ENCODE measurements at places on chromosomes 12 and 14.

DNA sequence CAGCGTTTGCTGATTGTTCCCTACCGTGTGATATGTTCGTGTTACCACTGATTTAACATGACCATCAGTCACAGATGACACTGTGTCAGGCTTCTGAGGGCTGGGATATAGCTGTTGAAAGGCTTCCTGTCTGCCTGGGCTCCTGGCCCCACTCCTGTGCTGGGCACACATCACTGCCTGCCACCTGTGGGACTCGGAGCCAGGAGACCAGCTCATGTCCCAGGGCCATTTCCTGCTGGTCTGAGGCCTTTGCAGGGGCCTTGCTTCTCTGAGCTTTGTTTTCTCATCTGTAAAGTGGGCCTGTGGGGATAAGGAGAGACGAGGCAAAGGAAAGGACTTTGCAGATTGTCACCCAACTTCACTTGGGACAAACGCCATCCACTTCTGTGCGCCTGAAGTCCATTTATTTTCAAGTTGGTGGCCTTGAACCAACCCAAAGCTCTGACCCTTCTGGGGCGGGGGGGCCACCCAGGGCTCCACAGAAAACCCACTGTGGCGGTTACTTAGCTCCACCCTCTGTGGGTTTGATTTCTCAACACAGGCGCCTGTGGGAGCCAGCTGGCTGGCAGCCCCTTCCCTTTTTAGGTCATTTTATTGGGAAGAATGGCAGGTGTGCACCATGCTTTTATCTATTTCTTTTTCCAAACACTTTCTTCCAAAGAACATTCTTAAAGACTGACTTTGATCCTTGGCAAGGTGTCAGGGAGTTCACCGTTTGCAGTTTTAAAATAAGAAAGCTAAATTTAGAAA, 54.1 kb downstream of the BEGAIN start:
- no peak for DNase-seq

DNA sequence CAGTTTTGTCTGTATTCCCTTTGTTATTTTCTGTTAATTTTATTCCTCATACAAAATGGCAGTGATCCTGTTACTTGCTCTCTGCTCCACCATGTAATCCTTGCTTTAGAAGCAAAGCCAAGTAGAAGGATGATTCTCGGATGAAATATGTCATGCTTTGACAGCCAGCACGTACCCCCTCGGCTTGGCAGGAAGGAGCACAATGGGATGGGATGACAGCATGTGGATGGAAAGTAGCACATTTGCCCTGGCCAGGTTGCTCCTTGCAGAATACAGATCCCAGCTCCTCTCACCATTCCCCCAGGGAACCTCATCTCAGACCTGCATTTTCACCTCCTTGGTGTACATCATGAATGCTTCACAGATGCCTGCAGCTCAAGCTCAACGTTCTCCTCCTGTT, 35.1 kb upstream of the ATF1 start:
- no peak for DNase-seq

GRCh38 chr12:15584366-15585041, 204.7 kb downstream of the EPS8 start:
- DNase-seq: no peak

DNA sequence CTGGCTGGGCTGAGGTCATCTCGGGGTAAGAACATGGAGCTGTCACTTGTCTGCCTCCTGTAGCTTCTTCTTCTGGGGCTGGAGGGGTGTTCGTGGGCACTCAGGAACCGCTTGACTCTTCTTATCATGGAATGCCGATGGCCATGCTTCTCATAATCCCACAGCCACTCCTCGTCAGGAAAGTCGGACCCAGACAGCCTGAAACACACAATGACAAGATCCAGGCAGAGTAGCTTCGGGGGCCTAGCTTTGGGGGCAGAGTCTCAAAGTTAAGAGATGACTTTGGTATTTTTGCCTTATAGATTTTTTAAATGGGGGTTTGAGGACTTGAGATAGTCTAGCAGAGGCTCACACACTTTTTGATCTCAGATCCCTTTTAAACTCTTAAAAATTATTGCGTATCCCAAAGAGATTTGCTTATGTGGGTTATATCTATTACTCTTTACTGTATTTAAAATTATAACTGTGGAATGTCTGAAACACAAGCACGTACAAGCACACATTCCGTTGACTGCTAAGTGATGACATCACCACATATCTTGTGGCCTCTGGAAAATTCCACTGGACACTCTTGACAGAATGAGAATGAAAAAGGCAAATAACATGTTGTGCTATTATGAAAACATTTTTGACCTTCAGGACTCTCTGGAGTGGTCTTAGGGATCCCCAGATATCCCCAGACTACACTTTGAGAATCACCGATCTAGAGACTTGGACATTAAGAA, 43.3 kb downstream of the BEST3 start:
- DNase-seq: no peak

DNA sequence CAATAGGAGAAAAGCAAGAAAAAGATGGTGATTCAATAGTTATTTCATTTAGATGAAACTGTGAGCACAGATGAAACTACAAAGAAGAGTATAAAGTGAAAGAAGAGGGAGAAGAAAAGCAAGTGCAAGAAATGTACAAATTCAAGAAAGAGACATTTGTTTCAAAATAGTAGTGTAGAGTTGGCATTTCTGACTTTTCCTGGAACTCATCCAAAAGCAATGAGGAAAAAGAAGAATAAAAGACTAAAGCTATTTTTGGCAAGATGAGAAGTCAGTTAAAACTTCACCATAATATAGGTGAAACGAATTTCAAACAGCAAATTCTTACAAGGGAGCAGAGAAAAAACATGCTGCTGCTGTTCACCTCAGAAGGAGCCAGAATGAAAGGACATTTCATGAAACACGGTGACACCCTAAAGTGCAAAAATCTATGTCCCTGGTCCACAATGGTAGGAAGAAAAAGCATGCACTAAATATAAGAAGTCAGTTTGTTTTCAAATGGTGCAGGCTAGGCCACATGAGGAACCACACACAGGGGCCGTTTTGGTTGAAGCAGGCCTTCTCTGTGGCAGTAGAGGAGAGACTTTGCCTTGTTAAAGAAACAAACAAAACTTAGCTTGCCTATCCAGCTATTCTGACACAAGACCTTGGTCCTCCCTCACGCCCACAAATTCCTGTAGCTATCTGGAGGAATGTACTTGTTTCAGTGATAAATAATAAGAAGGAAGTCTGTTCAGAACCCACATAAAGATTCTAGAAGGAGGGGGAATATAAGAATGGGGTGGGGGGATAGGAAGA, 11.1 kb upstream of the CMAS start:
- no peak for DNase-seq

- no peak for DNase-seq
Observed at GRCh38 chr12:28872654-28873268, 276.3 kb upstream of the FAR2 start.

DNA sequence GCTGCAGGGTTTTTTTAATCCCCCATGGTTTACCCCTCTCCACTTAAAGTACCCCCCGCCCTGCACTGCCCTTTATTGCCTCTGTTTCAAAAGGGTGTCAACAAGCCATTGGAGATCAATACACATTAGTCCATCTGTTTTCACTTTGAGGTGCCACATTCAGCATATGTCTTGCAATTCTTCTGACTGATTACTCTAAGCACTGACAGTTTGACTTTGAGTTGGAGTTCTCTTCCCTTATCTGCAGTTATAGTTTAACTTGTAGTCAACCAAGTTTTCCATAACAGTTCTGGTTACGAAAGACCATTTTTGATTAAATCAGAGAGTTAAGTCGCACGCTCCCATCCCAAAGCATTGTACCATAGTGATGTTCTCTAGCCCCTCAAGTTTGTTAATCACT, 260.8 kb upstream of the TBX3 start:
- DNase-seq: no peak

Measured in cortex of kidney (tissue), 1 donor.